ENCODE measurements at places on chromosomes 2 and 18.

DNA sequence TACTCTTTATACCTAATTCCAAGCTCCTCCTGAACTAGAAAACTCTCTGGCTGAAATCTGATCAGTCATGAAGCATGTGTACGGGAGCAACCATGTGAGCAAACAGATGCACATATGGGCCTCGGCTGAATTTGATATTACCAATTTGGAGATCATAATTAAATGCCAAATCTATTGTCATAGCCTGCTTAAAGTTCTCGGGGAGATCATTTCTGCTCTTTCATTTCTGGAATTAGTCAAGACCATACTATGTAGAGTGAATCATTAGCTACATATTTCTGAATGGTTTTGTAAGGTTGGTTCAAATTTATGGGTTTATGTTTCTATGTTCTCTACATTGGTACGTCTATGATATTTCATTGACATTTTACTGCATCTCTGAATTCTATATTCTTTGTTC, 205.5 kb downstream of the UBE2E3 start:
- DNase-seq: no peak

DNA sequence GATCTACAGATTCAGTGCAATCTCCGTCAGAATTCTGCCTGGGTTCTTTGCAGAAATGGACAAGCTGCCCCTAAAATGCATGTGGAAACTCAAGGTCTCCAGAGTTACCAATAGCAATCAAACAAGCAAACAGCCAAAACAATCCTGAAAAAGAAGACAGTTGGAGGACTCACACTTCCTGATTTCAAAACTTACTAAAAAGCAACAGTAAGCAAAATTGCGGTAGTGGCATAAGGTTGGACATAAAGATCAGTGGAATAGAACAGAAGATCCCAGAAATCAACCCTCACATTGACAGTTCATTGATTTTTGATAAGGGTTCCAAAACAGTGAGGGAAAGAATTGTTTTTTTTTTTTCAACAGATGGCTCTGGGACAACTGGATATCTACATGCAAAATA, 59.7 kb downstream of the NPPC start:
- DNase-seq: no peak

- DNase-seq: no peak
Measured at GRCh38 chr2:131033786-131034121, 59.5 kb downstream of the FAM168B start.

DNA sequence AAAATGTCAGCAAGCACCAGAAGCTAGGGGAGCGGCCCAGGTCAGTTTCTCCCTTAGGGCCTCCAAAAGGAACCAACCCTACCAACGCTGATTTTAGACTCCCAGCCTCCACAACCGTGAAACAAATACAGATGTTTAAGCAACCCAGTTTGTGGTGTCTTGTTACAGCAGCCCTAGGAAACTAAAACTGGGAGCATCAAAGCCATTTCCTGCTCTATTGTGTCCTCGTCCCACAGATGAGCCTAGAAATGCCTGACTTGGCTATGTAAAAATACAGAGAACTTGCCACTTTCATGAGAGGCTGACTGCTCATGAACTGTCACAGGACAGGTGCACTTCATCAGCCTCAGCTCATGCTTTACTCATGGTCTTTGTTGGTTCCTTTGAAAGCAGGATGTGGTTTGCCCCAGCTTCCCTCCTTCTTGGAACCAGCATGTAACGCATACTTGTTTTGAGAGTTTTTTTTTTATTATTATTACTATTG, 97.6 kb upstream of the SLC39A10 start:
- no peak for DNase-seq

GRCh38 chr2:143177096-143177786, 48.0 kb downstream of the ARHGAP15 start:
- DNase-seq: no peak

DNA sequence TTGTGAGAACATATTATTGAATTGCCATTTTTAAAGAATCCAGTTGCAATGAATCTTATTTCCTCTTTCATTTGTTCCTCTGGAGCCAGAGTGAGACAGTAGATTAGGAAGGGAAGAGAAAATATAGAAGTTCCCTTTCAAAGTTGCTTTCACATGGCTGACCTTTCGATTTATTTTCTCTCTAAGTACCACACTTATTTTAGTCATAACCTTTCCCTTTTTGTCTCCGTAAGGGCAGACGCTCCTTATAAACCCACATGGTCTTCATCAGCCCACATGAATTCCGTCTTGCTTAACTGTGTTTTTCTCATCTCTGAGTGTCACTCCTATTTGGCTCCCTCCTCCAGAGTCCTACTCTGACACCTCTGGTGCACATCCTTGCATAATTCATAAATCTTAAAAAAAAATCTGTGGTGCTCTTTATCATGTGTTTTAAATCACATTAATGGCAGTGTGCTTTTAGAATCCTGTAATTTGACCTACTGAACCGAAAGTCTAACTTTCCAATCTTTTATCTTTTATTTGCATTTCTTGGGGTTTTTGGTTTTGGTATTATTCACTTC, 38.5 kb upstream of the ZNF396 start:
- DNase-seq: no peak

- no peak for DNase-seq
Measured at GRCh38 chr2:74516650-74517049, 2.4 kb downstream of the TLX2 start.

DNA sequence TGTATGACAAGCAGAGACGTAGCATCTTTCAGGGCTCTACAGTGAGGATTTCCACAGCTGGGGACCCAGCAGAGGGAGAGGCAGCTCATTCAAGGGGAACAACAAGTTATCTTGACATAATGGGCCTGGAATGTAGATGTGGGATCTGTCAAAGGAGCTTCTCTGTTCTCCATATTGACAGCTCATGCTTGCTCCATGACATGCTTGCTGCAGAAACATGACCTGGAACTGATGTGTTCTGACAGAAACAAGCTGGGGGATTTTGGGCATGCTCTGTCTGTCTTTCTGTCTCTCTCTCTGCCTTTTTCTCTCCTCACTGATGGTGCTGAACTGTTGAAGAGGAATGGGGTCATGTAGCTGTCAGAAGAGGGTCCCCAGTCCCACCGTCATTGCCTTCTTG, 79.6 kb downstream of the MMADHC start:
- DNase-seq: no peak

DNA sequence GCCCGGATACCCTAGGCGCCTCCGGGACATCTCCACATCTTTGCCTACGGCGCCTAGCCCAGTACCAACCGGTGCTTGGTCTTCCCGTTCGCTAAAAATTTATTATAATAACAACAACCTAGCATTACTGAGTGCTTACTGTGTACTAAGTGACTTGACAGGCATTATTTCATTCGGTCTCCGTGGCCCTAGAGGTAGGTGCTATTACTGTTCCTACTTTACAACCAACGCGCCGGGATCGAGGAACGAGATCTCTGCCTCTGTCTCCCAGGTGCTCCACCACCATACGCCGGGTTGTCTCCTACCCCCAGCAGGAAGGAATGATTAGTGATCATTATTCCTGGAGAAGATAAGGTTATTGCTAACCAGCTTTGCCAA, 657 bp upstream of the BIN1 start:
- no peak for DNase-seq

DNA sequence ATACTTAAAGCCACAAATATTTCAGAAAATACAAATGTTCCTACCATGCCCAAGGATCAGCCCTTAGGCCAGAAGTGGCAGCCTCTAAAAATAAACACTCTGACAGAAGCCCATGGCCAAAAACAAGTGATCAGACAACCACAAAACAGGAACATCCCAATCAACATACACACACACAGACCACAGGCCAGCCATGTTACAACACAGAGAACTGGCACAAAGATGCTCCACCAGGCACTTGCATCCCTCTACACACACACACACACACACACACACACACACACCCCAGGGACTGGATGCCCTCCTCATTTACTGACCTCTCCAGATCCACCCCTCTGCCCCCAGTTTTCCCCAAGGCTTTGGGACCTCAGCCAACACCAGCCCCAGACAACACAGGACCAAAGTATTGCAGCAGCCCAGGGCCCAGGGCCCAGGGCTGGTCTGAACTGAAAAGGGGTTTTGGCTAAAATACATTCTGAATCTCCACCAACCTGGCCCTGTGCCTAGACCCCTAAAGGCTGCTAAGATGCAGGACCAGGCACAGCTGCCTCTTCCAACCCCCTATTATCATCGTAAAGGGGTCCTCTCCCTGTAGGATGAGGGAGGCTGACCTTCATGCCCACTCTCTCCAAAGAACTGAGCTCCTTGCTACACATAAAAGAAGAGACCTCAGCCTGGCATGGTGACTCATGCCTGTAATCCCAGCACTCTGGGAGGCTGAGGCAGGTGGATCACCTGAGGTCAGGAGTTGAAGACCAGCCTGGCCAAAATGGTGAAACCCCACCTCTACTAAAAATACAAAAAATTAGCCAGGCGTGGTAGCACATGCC, 151.4 kb downstream of the TNS1 start:
- DNase-seq: no peak

GRCh38 chr2:1510176-1510575, 96.9 kb downstream of the TPO start:
- no peak for DNase-seq

DNA sequence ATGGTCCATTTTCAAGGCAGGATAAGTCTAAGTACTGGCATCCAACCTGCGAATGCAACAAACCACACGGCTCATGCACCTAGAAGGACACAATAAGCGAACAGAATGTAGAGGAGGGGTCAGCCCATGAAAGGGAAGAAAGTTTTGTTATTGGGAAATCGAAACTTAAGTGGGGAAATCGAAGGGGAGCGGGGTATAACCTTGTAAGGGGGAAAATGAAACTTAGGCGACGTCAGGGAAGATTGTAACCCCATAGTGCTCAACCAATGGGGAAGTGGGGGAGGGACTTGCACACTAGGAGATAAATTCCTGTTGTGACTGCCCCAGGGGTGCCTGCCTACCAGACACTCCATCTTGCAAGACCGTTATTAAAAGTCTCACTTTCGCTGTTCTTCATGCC, 15.6 kb upstream of the OTOF start:
- DNase-seq: no peak

DNA sequence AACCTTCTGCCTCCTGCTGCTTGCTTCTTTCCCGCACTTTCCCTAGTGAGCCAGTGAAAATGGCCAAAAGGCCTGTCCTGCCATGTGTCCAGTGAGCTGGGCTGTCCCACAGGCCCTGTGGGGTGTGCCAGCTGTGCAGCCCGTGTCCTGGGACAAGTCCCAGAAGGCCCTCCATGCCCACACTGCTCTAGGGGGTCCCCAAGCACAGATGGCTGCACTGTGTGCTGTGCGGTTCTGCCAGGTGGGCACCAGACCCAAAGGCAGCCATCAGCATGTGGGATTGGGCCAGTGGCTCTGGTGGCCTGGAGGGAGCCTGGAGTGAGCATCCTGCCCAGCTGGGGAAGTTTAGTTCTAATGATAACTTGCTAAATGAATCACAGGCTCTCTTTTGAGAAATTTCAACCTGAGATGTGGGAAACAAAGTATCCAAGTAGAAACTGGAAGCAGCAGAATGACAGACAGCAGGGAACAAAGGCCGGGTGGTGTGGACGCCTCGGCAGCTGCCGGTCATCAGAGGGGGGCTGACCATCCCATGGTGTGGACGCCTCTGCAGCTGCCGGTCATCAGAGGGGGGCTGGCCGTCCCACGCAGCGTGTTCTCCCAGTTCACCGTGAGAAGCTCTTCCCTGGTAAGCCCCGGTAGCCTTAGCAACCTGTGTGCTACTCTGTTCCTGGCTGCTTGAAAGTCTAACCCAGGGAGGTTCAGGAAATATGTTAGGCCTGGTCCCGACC, 9.9 kb upstream of the CNDP2 start:
- DNase-seq: no peak

DNA sequence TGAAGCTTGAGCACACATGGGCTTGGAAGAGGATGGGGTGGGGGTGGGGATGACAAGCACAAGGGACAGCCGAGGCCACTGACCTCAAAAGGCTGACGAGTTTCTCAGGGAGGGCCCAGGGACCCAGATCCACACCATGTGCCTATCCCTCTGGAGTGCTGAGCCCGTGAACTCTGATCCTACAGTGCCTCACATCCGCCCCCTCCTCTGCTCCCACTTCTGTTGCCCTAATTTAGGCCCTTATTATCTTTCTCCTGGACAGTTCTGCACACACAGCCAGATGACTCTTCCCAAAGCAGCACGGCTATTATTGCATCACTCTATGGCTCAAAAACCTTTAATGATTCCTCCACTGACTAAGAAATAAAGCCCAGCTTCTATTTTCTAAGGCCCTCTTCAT, 24.8 kb downstream of the CYRIA start:
- no peak for DNase-seq

DNA sequence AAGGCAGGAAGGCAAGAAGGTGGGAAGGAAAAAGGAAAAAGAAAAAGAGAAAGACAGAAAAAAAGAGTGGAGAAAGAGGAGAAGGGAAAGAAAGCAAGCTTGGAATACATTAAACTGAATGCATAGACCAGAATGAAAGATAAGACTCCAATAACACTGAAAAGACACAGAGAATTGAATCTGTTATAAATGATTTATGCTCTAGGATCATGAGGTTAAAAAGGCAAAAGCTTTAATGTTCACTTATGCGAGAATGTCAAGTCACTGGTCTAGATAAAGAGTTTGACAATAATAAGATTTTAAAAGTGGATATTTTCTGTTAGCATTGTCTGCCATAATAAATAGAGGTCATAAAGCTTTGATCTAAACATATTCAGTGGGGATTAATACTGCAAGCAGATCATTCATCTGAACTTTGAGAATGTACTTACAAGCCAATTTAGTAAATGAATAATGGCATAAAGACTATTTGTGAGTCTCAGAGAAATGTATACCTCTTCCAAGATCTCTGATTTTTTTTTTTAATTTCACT, 1069.2 kb upstream of the SLC39A10 start:
- DNase-seq: no peak

- DNase-seq: no peak
Measured at GRCh38 chr2:239106314-239106908, 258.5 kb downstream of the TWIST2 start.

GRCh38 chr18:46062781-46063180, 9.3 kb downstream of the PSTPIP2 start:
- no peak for DNase-seq

DNA sequence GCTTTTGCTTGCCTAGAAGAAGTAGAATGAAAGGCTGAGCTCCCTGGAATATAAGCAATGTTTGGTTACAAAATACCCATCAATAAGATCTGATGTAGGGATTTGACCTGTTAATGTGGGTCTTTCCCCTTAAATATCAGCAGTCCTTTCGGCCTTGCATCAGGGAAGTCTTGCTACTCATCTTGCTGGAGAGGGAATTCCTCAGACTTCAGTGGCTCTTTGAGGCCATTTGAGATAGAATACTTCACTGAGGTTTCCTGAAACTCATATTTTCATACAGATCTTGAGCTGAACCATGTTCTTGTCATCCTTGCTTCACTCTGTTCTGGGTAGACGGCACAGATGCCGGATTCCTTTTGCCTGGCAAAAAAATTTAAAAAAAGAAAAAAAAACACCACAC, 3.9 kb downstream of the TWIST2 start:
- DNase-seq: no peak
